ENCODE measurements at places on chromosomes 2 and 18. TPM values are rescaled to one million over a fixed set of nuclear protein-coding genes. Genes with fewer than 3 reads are reported as not detected.

TXNDC2 gene
- total RNA-seq: not detected

ASB18 gene
- not detected for total RNA-seq

- peak; percentile 80 for ATAC-seq
Observed at GRCh38 chr2:202831242-202832220, 40.0 kb downstream of the ICA1L start.

DNA sequence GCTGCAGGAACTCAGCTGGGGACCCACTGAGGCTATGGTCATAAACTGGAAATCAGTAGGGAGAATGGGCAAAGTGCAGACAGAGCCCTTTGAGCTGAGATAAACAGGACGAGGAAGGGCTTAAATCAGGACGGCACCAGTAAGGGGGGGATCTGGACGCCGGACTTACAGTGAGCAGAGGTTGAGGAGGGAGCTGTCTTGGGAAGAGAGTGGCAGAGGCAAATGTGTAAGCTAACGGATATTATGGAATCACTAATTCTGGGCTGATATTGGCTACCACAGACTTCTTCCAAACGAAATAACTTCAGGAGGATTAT, 539 bp downstream of the CYP27A1 start:
- no peak for ATAC-seq

DNA sequence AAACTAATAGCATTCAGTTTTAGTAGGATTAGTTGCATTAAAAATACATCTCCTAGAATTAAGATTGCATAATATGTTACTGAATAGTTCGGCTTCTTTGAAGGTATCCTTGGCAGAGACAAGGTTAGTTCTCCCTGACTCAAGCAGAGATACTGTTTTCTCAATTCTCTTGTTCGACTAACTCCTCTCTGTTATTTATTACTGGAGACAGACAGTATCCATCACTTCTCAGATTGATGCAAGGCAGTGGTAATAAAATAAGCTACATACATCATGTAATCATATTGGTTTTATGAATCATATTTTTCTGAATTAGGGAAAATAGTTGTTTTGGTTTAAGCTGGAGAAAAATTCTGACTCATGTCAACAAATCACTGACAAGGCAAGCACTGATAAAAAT, 134.8 kb downstream of the SLC8A1 start:
- ATAC-seq: no peak

GRCh38 chr2:206159346-206160124, at the start of the genes EEF1B2 and NDUFS1:
Gene EEF1B2 (plus strand): TSS chr2:206159895. CDS start chr2:206159980, 85 bp downstream.
Gene NDUFS1 (minus strand): TSS chr2:206159444. CDS start chr2:206153678, 5,766 bp downstream.
- peak; percentile 92 for ATAC-seq
